Posterior cingulate gyrus (tissue), 11 donors: ENCODE measurements at places on chromosomes 3 and 15.

- no peak for DNase-seq
Measured at GRCh38 chr3:168233001-168233400, 137.3 kb upstream of the GOLIM4 start.

DNA sequence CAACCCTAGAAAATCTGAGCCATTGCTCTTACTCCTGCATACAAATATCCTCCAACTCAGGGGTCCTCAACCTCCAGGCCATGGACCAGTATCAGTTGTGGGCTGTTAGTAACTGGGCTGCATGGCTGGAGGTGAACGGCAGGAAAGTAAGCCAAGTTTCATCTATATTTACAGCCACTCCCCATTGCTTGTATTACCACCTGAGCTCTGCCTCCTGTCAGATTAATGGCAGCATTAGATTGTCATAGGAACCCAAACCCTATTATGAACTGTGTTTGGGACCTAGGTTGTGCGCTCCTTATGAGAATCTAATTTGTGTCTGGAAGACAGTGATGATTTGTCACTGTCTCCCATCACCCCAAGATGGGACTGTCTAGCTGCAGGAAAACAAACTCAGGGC, 246.5 kb upstream of the CDIN1 start:
- no peak for DNase-seq

DNA sequence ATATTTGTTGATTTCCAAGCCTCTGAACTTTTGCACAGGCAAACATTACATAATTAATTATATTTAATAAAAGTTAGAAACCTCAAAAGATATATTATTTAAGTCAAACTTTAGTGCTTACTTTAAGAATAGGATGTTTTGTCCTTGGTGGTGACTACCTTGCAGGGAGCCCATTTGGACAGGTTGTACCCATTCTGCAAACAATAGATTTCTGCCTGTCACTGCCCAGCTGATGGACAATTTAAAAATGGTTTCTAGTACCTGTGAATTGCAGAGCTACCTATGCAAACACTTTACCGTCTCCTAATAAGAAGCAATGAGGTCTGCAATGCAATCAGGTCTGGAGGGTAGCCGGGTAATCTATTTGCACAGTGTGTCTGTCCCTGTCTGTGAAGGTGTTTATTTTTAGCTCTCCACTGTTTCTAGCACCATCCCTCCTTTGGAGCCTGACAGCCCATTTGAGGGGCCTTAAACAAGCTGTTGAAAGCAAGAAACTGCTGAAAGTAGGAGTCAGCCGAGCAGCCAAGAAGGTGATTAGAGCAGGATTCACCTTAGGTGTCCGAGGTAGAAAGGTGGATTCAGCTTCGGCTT, 556.2 kb upstream of the CFAP20DC start:
- no peak for DNase-seq

DNA sequence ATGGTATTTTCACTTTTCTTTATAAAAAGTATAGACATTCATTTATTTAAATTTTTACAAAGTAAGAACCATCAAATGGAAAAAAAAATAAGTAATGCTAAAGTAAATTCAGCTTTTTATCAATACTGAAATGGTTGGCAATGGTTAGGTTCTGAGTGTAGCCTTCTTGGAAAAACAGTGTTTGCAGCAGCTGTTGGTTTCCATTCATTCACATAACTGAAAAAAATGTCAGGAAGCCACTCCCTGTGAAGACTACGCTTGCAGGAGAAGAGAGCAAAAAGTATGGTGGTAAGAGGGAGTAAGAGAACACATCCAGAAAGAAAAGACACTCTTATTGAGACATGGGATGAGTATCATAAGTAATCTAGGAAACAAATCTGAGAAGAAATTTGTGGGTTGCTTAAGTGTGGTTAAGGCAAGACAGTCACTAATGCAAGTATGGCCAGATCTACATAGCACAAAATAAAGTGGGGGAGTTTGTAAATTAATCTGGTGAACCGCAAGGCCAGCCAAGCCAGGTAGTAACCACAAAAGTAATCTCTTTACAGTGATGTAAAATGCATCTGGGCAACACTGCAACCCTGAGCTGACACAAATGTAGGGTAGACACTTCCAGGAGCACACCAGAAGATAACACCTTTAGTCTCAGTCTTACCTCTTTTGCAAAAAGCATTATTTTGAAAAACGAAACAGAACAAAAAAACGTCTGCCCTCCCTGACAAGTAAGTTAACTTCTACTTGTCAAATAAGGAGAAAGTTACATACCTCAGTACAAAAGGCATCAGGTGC, 133.7 kb downstream of the IGSF11 start:
- no peak for DNase-seq

- no peak for DNase-seq
Measured at GRCh38 chr15:58909616-58910015, 23.9 kb downstream of the SLTM start.

DNA sequence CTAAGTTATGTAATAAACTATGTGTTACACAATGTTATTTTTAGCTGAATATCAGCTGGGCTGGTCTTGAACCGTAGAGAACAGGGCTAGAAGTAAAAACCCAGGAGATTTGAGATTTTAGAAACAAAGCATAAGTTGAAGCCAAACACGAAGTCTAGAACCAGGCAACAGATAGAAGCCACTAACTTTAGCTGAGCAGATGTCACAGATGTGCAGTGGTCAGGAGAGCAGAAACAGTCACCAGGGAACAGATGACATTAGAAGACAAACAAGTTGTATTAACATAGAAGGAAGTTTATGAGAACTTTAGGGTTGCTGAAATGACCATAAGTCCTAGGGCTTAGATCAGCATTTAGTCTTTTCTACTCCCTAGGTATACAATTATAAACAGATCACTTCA, 731.0 kb downstream of the ZNF385D start:
- no peak for DNase-seq

- no peak for DNase-seq
Measured at GRCh38 chr3:87410110-87410509, 133.7 kb upstream of the POU1F1 start.

DNA sequence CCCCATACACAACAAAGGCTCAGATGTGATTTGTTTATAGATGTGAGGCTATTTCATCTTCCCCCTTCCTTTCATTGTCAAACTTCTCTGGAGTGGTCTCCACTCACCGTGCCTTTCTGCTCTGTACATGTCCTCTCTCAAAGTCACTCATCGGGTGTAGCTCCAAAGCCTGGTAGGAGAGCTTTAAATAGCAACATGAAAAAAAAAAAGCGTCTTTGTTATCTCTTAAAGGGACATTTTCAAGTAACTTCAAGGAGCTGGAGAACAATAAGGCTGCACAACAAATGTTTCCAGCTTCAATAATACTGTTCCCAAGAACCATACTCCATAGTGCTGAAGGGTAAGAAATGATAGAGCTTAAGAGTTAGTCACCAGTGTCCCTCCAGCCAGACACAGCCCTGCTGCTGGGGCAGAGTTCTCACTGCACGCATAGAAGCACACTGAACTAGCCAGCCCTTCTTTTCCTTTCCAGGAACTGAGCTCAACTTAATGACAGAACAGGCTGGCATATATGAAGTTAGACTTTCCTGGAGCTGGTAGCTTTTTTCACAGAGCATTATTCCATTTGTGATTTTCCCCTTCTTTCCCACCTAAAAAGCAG, 8.1 kb downstream of the FBXO40 start:
- DNase-seq = no peak

- DNase-seq = no peak
Measured at GRCh38 chr15:60390871-60391501, 6.8 kb downstream of the ANXA2 start.

- no peak for DNase-seq
Measured at GRCh38 chr3:150377601-150378300, 30.3 kb upstream of the TSC22D2 start.

DNA sequence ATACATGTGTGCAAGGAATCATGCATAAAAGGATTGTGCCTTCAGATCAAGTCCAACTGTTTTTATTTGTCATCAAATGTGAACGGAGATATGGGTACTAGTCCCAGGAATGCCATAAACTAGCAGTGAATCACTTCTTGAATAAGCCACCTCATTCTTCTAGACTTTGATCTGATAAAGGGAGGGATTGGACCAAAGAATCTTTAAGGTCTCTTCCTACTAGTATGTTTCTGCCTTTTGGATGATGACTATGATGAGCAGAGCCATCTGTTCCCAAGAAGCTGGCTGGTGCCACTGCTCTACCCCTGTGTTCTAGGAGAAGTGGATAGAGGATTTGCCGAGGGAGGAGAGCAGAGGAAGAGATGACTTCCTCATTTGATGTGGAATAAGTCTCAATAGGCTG, 28.8 kb upstream of the UACA start:
- no peak for DNase-seq

GRCh38 chr15:70072479-70072878, 25.2 kb downstream of the TLE3 start:
- no peak for DNase-seq

GRCh38 chr15:47470983-47471382, 246.3 kb upstream of the SEMA6D start:
- DNase-seq = no peak

GRCh38 chr3:148847351-148847750, 17.7 kb upstream of the CPA3 start:
- no peak for DNase-seq

DNA sequence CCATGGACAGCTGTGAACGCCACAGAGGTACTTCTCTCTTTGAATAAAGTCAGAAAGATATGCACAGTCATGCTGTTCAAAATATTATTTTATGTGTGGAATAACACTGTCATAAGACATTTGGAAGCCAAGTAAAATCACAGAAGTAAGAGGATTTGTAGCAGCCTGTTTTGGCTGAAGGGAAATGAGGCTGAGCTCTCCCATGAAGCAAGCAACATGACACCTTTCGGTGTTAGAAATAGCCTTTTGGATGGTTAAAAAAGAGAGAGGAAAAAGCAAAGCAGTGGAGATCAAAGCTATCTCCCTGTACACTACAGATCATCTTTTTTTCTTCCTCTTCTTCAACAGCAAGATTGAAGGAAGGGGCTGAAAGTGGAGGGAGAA, 755.3 kb downstream of the ROBO1 start:
- DNase-seq = no peak

- no peak for DNase-seq
Measured at GRCh38 chr15:78390242-78390641, 47.8 kb upstream of the IREB2 start.

DNA sequence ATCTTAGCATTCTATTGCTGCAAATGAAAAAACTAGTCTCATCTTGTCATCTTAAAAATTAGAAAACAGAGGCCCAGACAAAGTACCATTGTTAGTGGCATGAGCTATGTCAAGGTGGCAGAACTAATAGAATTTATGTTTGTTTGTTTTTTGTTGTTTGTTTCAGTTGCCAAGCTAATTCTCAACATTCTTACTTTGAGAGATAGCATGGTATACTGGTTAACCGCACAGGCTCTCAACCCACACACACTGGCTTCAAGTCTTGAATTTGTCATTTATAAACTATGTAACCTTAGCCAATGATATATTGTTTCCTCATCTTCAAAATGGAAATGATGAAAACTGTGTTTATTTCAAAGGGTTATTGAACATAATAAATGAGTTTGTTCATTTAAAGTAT, 367.6 kb upstream of the PLSCR5 start:
- DNase-seq = no peak

- no peak for DNase-seq
Measured at GRCh38 chr3:52839892-52840545, 5.2 kb upstream of the MUSTN1 start.

- no peak for DNase-seq
Measured at GRCh38 chr3:52507359-52507758, 12.2 kb downstream of the STAB1 start.

DNA sequence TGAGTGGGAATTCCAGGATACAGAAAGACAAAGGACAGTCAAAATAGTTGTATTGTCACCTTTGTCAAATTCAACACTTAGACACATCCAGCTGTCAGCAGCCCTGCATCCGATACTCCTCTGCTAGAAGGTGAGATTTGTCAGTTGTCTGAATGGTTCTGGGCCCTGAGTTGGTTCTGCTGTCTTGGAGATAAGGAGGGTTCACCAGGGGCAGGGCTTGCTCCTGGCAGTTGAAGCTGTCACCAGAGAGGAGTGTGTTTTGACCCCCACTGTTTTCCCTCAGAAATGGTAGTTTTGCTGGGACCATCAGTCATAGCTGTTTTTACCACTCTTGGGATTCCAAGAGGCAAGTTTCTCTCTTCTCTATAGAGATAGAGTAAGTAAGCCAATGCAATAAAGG, 3.2 kb upstream of the KY start:
- DNase-seq = no peak

- no peak for DNase-seq
Measured at GRCh38 chr15:92075764-92076163, 222.3 kb downstream of the SLCO3A1 start.
